ENCODE measurements at places on chromosomes 12 and 14.

DNA sequence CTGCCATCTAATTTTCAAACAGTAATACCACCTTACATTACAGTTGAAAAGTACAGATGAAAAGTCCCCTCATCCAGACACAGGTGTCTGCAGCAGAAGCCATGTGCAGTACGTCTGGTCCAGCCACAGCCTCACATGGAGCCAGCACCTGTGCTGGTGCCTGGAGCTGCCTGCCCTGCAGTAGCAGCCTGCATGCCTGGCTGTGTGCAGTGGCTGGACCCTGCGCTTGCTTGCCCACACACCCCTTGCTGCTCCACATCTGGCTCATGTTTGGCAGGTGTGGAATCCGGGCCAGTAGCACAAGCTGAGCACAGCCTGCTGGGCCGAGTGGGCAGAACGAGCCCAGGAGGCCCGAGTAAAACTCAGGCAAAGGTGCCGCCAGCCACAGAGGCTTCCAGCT lies 21.8 kb upstream of the CPM start:
- no peak for DNase-seq

- no peak for DNase-seq
Measured at GRCh38 chr12:92365836-92366235, 220.2 kb upstream of the BTG1 start.

DNA sequence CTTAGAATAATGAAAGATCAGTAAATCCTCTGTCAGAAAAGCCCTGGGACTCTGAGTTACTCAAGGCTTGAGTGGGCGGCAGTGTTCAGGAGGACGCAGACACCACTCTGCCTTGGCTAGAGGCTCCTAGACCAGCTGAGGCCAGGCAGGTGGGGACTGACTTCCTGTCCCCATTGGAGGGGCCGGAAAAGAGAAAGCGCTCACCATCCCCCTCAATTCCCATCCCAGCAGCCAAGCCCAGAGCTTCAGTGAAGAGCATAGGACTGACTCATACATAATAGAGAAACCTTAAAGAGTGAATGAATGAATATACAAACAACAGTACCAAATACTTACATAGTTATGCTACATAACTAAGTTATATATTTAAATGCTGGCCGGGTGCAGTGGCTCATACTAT lies 62.0 kb downstream of the PLEKHG7 start:
- DNase-seq: no peak

DNA sequence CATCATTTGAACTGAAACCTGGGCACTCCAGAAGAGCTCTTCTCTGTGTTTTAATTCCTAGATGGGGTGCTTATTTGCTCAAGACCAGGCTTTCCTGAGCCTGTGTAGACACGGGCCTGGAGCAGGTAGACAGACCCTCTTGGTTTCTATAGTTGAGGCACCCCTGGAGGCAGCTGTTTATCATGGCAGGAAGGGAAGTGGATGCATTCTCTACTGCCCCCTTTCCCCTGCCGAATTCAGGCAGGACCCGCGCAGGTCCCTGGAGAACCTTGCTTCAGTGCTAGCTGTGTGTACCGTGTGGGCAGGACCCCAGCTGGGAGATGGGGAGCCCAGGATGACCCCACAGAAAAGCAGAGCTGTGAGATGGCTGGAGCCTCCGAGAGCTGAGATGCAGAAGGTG lies 6.0 kb downstream of the CACNA1C start:
- no peak for DNase-seq

DNA sequence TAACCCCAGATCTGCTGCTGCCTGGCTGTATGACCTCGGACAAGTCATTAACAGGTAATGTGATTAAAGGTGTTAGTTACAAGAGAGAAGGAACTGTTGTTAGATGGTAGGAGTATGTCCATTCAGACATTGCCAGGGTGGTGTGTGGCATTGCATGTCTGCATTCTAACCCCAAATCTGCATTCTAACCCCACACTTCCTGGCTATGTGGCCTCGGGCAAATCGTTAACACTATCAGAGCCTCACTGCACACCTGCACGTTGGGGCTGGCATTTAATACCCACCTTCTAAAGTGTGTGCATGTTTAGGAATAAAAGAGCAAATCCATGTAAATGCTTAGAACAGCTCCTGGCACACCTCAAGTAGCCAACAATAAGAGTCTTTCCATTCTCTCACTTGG lies 46.4 kb downstream of the CHST11 start:
- DNase-seq: no peak
